ENCODE measurements at places on chromosomes 7 and 10.

GRCh38 chr10:7302930-7303557, 107.8 kb downstream of the SFMBT2 start:
- no peak for DNase-seq

GRCh38 chr7:100545360-100546128, 6.5 kb downstream of the AGFG2 start:
- peak; percentile 64 for DNase-seq

DNA sequence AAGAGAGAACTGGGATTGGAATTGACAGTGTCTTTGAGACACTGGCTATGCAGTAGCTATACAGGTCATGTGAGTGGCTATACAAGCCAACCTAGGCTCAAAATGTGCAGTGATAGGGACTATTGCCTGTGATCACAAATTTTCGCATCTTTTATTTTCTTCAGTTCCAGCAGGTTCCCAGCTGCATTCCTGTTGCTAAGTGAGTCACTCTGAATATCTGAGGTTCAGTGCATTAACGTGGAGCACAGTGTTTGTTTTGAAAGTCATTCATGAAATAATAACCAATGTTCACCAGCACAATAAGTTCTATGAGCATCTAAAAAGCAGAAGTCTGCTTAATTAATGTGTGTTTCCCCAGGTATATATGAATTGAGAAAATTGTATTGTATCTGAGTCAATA, 1236.0 kb upstream of the CELF2 start:
- no peak for DNase-seq

DNA sequence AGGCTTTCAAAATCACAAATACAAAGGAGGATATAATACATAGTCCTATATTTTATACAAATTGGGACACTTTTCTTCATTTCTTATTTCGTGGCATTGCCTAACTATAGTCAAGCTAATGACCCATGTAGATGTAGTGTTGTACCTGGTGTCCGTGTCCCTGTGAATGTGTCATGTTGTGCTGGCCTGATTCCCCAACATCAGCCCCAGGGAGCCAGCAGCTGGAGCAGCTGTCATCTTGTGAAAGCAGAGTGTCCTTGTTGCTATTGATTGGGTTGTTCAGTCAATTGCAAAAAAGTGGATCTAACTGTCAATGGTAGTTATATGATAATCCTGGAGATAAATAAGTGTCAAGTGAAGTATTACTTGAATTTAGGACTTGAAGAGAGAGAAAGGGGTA, 86.3 kb downstream of the KAT6B start:
- DNase-seq = no peak

DNA sequence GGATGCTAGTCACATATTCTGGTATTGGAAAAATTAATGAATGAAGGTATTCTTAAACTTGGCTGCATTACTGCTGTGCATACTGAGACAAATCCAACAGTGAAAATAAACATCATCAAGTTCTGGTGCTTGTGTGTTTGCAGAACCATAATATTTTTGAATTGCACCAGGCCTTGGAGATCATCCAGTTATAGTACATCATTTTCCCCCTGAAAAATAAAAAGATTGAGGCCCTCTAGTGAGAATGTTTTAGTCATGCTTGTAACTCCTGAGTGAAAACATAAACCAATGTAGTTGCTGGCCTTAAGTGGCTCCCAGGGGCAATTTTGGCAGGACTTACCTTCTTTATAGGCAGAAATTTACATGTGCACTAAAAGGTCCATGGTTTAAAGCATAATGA, 218.8 kb upstream of the TMEM229A start:
- DNase-seq = no peak

GRCh38 chr10:1475771-1476454, 261.4 kb downstream of the ADARB2 start:
- no peak for DNase-seq

DNA sequence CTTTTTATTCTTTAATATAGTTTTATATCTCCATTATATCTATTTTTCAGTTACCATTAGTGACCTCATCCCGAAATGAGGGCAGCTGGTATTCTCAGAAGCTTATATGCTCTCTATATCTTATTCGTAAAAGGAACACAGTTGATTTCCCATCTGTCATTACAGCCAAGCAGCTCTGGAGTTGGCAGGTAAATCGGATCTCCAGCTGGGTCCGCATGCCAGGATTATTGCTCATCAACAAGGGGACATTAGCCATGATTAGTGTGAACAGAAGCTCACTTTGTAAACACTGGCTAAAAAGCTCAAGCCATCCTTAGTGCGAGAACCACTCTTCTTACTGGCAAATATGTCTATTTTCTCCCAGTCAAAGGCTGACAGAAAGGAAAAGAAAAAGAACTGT, 180.3 kb downstream of the NPSR1 start:
- no peak for DNase-seq

- DNase-seq = no peak
These were observed 27.7 kb downstream of the RCC1L start for GRCh38 chr7:75045881-75046280.

DNA sequence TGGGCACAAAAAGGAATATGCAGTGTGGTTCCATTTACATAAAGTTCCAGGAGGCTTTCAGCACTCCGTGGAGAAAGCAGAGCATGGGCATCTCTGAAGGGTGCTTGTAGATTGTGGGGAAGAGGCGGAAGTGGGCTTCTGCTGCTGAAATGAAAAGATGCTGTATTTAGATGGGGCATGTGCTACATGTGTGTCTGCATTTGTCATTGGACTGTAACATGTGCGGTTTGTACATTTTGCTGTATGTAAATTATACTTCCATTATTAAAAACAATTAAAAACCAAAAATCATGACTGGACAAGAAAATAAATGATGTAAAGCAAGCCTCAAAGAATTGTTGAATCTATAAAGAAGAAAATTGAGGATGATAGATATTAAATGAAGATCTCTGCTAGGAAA, 334.0 kb downstream of the WDR37 start:
- no peak for DNase-seq

GRCh38 chr10:14382531-14382930, 51.8 kb upstream of the FRMD4A start:
- no peak for DNase-seq

- DNase-seq = no peak
These were observed 15.5 kb upstream of the CHN2 start for GRCh38 chr7:29179115-29179514.

- DNase-seq = no peak
These were observed 184.2 kb downstream of the CCDC71L start for GRCh38 chr7:106476751-106477150.

- DNase-seq = peak; percentile 91
These were observed 158.0 kb upstream of the ITGB1 start for GRCh38 chr10:33115738-33116719.

- DNase-seq = no peak
These were observed 12.8 kb downstream of the LRRN3 start for GRCh38 chr7:111103678-111104274.

DNA sequence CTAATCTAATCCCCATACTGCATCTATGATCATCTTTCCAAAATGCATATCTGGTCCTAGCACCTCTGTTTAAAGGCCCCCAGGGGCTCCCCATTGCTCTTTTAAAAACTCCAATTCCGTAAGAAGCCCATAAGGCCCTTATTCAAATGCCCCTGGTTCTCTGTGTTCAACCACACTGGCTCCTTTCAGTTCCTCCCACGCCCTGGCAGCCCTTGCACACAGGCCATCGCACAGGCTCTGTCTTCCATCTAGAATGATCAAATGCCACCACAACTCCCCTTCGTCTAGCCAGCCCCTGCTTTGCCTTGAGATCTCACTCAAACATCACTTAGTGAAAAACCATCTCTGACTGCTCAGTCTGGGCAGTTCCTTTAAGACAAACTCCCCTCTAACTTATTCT, 112.9 kb upstream of the LYZL2 start:
- DNase-seq = no peak

DNA sequence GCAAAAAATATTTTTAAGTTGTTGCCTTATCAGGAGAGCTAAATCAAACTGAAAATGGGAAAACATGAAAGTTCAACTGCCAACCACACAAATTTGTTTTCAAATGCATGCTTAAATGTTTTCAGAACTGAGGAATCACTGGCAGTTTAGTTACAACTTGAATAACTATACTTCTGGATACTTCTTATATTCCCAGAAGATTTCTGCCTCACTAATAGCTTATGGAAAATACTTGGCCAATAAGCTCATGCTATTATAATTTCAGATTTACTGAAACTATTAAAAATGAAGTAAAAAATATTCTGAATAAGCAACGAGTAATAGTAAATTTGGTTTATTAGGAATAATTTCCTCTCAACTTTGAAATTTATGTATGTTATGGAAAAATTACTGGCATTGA, 222.2 kb downstream of the CDK14 start:
- DNase-seq = no peak

DNA sequence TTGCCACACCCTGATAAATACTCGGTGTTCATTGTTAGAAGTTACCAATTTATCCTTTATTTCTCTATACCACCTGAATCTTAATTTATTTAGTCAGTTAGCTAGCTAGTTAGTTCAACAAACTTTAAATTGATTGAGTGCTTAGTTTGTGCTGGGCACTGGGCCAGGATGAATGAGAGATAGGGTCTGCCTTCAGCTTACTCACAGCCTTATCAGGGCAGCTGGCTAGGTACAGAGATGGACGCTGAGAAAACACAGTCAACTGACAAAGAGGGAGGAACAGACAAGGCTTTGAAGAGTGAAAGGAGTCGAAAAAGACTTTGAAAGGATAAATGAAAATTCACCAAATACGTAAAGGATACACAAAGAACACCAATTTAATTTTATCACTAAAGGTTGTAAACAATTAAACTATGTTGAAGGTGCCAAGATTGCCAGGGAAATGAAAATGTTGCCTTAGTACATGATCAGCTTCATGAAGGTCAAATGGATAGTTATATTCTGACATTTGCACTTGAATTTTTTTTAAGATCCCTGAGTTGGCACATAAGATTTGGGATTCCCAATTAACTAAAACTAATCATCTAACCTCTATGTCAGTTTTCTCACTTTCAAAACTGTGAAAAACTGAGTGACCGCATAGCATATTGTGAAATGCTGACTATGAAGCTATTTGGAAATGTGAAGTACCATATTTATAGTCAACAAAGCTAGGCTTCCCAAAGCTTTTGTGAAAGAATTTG, 2.1 kb downstream of the CAV2 start:
- DNase-seq = no peak

GRCh38 chr7:150983893-150984368, 5.8 kb upstream of the KCNH2 start:
- no peak for DNase-seq

DNA sequence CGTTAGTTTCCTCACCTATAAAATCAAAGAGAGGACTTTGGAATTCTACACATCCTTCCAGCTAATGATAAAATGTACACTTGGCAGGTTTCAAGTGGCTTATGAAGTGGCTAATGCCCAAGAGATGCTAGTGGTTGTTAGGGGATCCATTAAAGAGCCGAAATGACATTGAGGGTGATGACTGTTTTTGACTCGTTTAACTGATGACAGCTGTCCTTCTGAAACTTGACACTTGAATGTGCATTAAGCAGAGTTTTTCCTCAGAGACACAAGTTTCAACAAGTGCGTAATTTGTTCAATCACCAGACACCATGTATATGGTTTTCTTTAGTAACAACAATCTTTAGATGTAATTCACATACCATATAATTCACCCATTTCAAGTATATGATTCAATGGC, 1.6 kb upstream of the PRF1 start:
- no peak for DNase-seq

GRCh38 chr7:132239422-132239994, 336.8 kb downstream of the PLXNA4 start:
- no peak for DNase-seq

- DNase-seq = no peak
These were observed 600.9 kb upstream of the POT1 start for GRCh38 chr7:125530553-125530952.

DNA sequence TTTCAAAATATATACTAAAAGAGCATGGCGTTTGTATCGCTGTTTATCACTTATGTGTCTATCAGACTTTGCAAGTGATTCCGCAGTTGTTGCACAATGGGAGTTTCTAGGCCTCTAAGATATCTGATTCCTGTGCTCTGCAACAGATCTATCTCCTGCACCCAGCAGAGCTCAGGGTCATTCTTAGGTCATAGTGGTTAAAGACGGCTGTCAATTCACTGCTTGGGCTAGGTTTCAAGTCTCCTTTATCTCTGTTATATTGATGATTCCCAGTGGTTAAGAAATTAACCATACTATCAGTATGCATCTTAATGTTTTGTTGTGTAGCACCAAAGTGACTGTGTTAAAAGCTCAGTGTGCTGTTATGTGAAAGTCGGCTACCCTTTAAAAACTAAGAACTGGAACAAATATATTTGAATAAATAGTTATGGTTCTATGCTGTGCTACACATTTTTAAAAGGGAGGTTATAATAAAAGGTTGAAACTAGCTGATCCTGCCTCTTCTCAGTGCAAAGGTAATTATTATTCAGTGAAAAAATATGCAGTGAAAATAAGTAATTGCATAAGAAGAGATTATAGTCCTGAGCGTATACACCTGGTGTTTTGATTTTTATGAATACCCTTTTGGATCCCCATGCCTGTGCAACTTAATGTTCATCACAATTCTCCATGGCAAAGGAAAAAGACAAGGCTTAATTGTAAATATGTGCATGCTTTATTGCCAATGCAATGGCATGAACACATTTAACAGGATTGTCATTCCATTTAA, 24.0 kb downstream of the HOXA1 start:
- no peak for DNase-seq

DNA sequence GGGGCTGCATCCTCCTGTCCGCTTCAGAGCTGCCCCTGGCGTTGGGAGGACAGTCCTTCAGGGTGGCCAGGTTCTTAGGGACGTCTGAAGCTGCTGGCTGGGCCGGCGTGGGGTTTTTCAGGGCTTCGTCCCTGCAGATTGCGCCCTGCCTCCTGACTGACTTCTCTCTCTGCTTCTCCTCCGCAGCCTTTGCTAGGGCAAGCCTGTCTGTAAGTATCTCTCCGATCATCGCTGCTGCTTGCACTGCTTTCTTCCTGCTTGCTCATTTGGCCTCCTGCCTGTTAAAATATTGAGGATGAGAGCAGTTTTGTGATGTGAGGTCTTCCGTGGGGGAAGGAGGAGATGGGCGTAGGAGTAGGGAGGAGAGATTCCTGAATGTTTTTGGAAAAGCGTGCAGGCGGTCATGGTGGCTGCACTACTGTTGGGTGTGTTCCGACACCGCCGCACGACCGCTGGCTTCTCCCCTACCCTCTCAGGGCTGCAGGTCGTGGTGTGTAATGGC, 25.3 kb downstream of the PFKFB3 start:
- DNase-seq = peak; percentile 36

GRCh38 chr10:86224354-86225102, 142.1 kb downstream of the GRID1 start:
- DNase-seq = no peak

GRCh38 chr10:132528064-132528691, 9.4 kb upstream of the INPP5A start:
- peak; percentile 95 for DNase-seq

Measured in muscle of back (tissue), 13 donors.